ENCODE measurements at places on chromosomes 4 and X.

- DNase-seq = no peak
Measured at GRCh38 chr4:169245061-169245460, 25.7 kb downstream of the SH3RF1 start.

GRCh38 chrX:143894938-143895337, 11.1 kb downstream of the UBE2NL start:
- no peak for DNase-seq

DNA sequence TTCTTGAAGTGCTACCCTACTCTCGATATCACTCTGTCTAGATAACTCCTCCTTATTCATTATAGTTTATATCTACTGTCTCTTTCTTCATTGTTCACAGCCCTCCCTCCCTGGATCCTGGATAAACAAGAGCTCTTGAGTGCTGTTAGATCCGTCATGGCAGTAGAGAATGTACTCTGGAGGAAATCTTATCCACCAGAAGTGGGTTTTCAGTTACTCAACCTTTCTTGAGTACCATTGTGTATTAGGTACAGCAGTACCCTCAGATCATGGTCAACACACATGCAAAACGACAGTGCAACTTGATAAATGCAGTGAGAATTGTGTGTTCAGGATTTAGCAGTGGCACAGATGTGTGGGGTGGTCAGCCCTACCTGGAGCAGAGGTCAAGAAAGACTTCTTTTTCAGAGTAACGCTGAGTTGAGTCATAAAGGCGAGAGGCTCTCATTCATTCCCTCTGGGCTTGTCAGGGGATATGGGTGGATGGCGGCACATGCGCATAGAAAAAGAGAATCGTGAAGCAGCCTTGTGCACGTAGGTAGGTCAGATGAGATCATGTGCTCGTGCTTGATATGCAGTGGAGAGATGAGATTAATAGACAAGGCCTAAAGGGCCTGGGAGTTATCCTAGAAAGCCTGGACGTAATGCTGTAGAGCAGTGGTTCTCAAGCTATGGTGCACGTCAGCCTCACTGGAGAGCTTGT, 89.5 kb downstream of the SNX25 start:
- no peak for DNase-seq

DNA sequence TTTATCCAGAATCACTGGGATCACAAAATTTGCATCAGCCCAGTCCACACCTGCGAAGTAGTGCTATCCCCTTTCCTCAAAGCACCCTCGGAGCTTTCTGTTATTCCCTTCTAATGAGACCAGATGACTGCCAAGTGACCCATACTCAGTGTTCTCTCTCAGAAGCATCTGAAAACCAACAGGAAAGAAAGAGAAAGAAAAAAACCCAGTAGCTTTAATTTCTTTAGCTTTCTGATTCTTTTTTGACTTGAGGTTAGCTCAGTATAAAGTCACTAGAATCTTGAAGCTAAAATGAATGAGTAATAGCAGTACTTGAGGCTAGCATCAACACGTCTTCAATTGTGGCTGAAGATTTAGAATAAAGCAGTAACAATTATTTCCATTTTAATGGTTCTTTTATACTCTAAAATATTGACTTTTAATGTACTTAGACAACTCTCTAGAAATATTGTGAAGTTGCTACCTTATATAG, 124.4 kb downstream of the ANK2 start:
- no peak for DNase-seq

DNA sequence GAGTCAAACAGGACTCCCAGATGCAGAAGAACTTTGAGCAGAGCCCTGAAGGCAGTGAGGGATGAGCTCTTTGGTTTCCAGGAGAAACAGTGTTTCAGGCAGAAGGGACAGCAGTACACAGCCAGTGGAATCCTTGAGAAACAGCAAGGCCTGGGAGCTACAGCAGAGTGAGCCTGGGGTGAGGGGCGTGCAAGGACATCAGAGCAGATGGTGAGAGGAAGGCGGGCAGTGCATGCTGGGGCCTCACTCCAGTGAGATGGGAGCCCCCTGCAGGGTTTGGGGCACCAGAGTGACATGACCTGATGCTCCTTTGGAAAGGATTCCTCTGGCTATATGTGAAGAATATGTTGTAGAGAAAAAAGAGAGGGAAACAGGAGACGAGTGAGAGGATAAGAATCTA, 98.1 kb upstream of the EGFL6 start:
- DNase-seq = no peak

GRCh38 chr4:149518471-149518870, 297.2 kb downstream of the IQCM start:
- DNase-seq = no peak

All from body of pancreas (tissue), 4 donors.